ENCODE measurements at places on chromosomes 16 and 17. TPM values are rescaled to one million over a fixed set of nuclear protein-coding genes. Genes with fewer than 3 reads are reported as not detected.

The FOXF1 gene
- 37.3 TPM for total RNA-seq

The CFDP1 gene
- 25.8 TPM for total RNA-seq

The FBF1 gene
- total RNA-seq, result 21.7 TPM

The KCNH6 gene
- 0.45 TPM for total RNA-seq

The TGFB1I1 gene
- total RNA-seq, result 39.1 TPM

The KRTAP1-1 gene
- total RNA-seq, result not detected

DNA sequence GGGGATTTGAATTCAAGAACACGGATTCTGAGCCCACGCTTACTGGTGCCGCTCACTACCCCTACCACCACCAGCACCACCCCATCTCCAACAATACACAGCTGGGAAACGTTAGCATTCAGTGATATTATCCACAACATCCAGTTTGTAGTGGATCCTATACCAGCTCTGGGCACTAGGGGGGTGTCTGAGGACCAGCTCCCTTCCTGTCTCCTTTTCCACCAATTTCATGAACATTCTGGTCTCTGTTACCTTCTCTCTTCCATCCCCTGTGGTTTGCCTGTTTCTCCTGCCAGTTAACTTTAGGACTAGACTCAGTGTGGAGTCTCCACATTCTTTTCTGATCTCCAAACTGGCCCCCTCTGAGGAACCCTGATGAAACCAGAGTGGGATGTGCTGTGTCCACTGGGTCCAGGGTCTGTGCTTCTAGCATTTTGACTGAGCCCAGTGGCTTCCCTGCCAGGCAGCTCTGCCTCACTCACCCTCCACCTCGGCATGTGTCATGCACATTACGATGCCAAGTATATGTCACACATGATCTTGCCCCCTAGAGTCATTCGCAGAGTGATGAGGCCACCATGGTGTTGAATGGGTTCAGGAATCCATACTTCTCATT lies 187.0 kb upstream of the CDH13 start:
- DNase-seq, result no peak
- no peak overlapping the region for H3K4me3 ChIP-seq
- H3K27ac ChIP-seq, result no peak overlapping the region
- no peaks in the 10 kb centered on the region for H3K36me3 ChIP-seq

GRCh38 chr16:59202233-59202862 lies 468.2 kb upstream of the GOT2 start:
- H3K27ac ChIP-seq, result no peak overlapping the region
- no peak for DNase-seq
- no peaks in the 10 kb centered on the region for H3K4me1 ChIP-seq
- no peak overlapping the region for H3K4me3 ChIP-seq

- H3K27ac ChIP-seq, result no peak overlapping the region
- no peak overlapping the region for H3K4me3 ChIP-seq
- H3K27me3 ChIP-seq, result no peaks in the 10 kb centered on the region
- DNase-seq, result peak; percentile 67
- H3K36me3 ChIP-seq, result peaks cover 16% of the 10 kb centered on the region
These were observed 4.5 kb upstream of the RAB40C start for GRCh38 chr16:585351-585750.

DNA sequence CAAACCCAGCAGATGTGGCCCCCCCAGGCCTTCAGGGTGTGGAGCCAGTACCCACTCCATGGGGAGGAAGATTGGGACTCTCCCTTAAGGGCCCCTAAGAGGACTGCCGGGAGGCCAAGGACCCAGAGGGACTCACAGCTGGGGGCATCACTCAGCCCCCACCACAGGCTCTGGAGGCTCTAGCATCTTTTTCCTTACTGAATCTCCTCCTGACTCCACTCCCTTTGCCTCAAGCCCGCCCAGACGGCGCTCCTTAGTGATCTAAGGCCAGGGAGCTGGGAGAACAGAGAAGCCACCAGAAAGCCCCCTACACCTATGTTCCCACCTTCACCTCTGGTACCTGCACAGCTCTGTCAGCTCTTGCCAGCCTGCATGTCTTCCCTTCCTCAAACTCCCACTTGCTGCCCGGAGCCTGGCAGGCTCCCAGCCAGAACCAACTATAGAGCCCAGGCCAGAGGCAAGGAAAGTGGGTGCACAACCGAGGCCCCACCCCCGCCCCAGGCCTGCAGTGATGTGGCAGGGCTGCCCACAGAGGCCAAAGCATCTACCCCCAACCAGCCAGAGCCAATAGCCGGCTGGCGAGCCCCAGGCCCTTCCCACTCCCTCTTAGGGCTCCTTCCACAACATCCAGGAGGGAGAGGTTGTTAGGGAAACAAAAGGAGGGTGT lies 22.3 kb upstream of the MPO start:
- H3K36me3 ChIP-seq, result no peaks in the 10 kb centered on the region
- peak; percentile 14 for DNase-seq
- no peak overlapping the region for H3K27ac ChIP-seq
- H3K4me1 ChIP-seq, result peaks cover 8% of the 10 kb centered on the region

- peak; percentile 20 for DNase-seq
- no peaks in the 10 kb centered on the region for H3K4me1 ChIP-seq
- H3K36me3 ChIP-seq, result no peaks in the 10 kb centered on the region
- H3K27me3 ChIP-seq, result no peaks in the 10 kb centered on the region
These were observed 8.6 kb upstream of the APPBP2 start for GRCh38 chr17:60534613-60535157.

DNA sequence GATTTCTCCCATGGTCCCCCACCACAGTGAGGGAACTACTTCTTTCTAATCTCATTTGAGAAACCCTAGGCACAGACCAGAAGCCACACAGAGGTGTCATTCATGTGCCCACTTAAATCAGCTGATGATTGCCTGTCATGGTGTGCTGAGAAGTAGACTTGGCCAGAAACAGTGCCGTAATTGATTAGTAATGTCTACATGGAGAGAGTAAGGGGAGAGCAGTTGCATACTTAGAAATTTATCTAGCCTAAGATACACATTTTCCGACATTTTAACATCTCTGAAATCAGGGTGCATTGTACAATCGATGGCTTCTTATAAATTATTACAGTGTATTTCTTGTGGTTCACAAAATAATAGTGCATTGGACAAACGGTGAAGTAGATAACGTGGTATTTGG lies 271.8 kb downstream of the IRF8 start:
- no peaks in the 10 kb centered on the region for H3K27me3 ChIP-seq
- H3K27ac ChIP-seq, result peak overlapping the region; percentile 27
- no peaks in the 10 kb centered on the region for H3K36me3 ChIP-seq
- no peak overlapping the region for H3K4me3 ChIP-seq

DNA sequence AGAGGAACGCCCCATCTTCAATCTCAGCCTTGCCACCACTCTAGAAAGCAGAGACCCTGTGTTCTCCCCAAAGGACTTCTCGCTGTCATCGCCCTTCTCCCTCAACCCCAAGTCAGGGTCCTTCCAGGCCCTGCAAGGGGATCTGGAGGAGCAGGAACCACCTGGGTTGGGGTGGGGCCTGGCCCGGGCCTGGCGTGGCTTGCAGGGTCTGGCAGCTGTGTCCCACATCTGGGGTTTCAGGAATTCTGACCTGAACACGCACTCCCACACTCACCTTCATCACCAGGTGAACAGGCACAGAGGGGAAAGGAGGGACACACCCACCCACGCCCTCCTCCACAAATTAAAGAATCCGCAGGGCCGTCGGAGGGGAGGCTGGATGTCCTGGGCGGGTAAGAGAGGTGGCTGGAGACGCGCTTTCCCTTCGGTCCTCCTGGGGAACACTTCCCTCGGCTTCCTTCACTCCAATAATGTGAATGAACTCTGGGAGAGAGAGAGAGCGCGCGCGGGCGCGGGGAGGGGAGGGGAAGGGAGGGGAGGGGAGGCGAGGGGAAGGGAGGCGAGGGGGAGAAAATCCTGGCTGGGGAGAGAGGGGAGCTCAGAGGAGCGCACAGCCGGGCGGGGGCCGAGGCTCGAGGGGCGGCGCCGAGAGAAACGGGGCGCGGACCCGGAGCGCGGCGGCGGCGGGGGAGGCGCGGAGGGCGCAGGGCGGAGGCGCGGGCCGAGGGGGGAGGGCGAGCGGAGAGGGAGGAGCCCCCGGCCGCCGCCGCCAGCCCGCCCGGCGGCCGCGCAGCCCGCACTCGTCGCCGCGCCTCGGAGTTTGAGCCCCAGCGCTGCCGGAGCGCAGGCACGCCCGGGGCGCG lies at the start of gene CACNG4:
TSS of gene CACNG4 (plus strand) at position 799 of the 863 bp plus-strand sequence. CDS start 205 bp downstream, outside the sequence.
- no peak for DNase-seq
- peak within 1 kb of the TSS; percentile 28 for H3K27ac ChIP-seq
- H3K36me3 ChIP-seq, result no peaks in the 10 kb centered on the region
- peaks cover 18% of the 10 kb centered on the region for H3K4me1 ChIP-seq

GRCh38 chr17:41522301-41523224 lies 3.9 kb upstream of the KRT15 start:
- H3K36me3 ChIP-seq, result no peaks in the 10 kb centered on the region
- peaks cover 33% of the 10 kb centered on the region for H3K27me3 ChIP-seq
- H3K4me1 ChIP-seq, result peaks cover 33% of the 10 kb centered on the region
- peak; percentile 79 for DNase-seq
- no peak overlapping the region for H3K4me3 ChIP-seq

- no peak overlapping the region for H3K27ac ChIP-seq
- H3K27me3 ChIP-seq, result no peaks in the 10 kb centered on the region
- H3K36me3 ChIP-seq, result no peaks in the 10 kb centered on the region
- DNase-seq, result no peak
- H3K4me1 ChIP-seq, result no peaks in the 10 kb centered on the region
These were observed 416.0 kb downstream of the WWOX start for GRCh38 chr16:78515421-78515820.

DNA sequence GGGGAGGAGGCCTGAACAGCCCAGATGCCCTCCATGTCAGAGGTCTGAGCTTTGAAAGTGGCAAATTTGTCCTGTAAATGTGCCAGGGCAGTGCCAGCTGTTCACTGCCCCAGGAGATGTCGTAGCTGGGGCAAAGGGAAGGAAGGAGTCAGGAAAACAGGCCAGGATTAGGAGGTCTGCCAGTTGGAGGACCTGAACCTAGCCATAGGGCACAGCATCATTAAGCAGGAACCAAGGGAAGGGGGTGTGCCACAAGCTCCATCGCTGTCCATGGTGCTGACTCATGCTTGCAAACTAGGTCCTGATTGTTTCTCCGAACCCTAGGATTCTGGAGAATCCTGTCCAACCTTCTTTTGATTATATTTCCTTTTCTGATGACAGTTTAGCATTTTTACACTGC lies 124.2 kb downstream of the TMEM132E start:
- no peak overlapping the region for H3K4me3 ChIP-seq
- DNase-seq, result no peak
- no peak overlapping the region for H3K27ac ChIP-seq
- H3K27me3 ChIP-seq, result peaks cover 44% of the 10 kb centered on the region

GRCh38 chr17:49817993-49818392 lies 29.5 kb downstream of the KAT7 start:
- no peaks in the 10 kb centered on the region for H3K27me3 ChIP-seq
- no peak overlapping the region for H3K27ac ChIP-seq
- peaks cover 89% of the 10 kb centered on the region for H3K4me1 ChIP-seq
- DNase-seq, result no peak
- H3K4me3 ChIP-seq, result no peak overlapping the region

- H3K27ac ChIP-seq, result no peak overlapping the region
- DNase-seq, result no peak
- no peaks in the 10 kb centered on the region for H3K27me3 ChIP-seq
These were observed 200.2 kb downstream of the CCDC182 start for GRCh38 chr17:57544834-57545463.
